ENCODE measurements at places on chromosomes 3 and 15. TPM values are rescaled to one million over a fixed set of nuclear protein-coding genes. Genes with fewer than 3 reads are reported as not detected.

DNA sequence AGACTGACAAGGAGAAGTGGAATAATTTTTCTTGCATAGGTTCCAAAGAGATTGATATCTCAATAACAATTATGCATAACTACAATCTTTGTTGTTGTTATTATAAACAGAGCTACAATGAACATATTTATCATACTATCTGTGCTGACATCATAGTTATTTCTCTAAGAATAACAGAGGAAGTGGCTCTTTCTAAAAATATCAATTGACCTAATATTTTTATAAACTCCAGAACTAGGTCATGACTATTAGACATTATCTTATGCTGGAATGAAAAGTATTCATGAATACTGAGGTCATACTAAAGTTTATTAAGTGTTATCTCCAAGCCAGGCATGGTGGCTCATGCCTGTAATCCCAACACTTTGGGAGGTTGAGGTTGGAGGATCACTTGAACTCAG, 114.1 kb downstream of the DCLK3 start:
- DNase-seq, result no peak

DNA sequence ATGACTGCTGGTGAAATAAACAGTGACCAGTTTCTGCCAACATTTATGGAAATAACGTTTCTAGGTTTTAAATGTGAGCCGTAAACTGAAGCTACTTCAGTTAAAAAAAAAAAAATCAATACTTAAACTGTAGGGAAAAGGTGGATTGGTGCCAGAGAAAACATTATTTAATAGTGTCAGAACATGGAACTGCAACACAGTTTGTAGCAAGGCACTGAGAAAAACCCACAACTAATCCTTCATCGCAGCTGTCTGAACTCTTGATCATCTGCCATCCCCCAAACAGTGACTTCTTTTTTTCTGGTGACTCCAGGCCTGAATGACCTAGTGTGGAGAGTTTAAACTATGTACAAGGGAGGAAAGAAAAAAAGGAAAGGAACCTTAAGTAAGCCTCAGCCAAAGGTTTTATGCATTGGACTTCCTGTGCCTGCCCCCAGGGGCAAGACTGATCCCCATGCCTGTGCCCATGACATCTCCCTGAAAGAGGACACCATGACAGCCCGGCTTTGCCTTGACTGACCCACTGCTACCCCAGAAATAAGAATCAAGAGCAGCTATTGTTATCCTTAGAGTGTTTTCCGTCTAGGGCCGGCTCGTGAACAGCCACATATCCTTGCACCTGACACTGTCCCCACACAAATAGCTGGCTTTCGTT, 33.1 kb downstream of the CRTAP start:
- no peak for DNase-seq

DNA sequence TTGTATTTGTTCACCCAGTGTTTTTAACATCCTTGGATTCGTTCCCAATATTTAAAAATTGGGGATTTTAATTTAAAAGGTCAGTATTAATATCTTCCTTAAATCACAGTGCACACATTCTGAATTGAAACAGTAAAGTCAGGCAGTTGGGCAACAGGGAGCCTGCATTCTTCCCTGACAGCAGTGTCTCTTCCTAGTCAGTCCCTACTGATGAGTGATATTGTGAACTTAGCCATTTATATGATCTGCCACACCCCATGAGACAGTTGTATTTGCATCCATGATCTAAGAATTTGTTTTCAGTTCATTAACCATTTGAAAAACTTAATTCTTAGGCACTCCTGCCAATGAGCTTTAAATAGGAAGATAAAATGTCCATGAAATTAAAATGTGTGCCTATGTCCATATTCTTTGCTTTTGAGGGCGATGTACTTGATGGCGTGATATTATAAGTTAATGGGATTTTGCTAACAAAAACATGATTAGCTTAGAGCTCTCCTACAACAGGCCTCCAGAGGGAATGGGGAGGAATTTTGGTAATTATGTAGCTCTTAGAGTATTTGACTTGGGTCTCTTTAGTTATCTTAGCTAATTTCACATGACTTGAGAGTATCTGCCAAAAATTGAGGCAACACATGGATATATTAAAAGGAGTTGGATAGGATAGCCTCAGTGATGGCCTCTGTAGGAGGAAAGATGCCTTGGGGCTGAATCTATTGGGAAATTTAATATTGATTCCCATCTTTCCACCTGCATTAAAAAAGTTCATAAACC, 219.3 kb downstream of the PTPRG start:
- no peak for DNase-seq

DNA sequence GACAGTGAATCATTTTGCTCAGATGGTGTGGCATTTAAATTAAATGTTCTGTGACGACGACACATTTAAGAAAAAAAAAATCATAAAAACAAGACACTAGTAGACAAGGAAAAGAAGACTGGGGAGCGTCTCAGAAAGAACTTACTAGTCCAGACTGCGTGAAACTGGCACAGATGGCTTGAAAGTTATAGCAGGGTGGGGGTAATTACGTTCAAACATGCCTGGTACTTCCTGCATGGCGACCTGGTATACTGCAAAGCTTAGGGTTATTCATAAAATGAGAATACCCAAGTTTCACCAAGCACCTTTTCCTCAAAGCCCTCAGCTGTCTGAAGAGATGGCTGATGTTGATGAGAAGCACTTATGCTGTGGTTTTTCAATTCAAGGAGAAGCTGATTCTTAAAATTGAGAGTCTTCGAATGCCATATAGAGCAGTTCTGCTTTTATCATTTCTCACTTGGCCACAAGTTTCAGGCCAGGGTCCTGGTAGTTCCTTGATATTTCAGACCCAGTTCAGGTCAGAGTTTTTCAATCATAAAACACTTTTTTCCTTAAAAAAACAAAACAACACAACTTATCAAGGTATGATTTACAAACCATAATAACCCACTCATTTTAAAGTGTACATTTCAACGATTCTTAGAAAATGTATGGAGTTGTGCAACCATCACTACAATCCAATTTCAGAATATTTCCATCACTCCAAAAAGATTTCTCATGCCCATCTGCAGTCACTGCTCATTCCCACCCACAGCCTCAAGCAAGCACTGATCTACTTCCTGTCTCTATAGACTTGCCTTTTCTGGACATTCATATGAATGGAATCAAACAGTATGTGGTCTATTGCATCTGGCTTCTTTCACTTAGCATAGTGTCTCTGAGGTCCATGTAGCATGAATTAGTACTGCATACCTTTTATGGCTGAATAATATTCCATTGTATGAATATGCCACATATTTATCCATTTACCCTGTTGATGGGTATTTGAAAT, 24.7 kb downstream of the PCOLCE2 start:
- DNase-seq, result no peak

GRCh38 chr3:16482194-16482769, 31.2 kb downstream of the RFTN1 start:
- DNase-seq, result no peak

GRCh38 chr3:124149771-124150170, 157.8 kb upstream of the ROPN1 start:
- no peak for DNase-seq

GRCh38 chr3:52703341-52703740, 2.2 kb downstream of the GLT8D1 start:
- no peak for DNase-seq

- DNase-seq, result no peak
Observed at GRCh38 chr3:30598668-30599545, 7.5 kb upstream of the TGFBR2 start.

GRCh38 chr3:149197669-149198068, 24.0 kb downstream of the CP start:
- no peak for DNase-seq

- DNase-seq, result peak; percentile 65
Observed at GRCh38 chr15:36601497-36601932, 22.1 kb downstream of the CDIN1 start.

GRCh38 chr3:11717768-11718636, 74.3 kb upstream of the VGLL4 start:
- DNase-seq, result no peak

DNA sequence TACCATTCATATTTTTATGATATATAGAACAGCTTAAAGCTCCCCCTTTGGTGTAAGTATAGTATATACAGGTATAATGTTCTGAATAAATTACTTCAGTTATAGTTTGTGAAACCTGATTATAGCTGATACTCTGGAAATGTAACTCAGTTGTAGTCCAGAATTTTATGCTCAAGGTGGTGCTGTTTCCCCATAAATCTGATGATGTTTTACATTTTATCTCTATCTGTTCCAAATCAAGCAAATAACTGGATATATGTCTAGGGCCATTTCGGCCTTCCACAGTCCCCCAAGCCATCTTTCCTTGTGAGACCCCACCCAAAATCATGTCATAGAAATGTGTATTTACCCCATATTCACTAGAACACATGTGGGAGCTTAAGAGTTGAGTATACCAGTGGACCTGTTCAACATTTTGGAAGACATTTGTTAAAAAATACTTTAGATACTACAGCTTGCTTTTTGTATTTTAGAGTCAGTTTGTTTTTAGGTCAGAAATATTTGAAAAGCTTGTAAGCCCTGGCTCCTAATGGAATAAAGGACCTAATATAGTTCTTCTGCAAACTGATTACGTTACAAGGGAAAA, 107.1 kb downstream of the ATG7 start:
- DNase-seq, result no peak

DNA sequence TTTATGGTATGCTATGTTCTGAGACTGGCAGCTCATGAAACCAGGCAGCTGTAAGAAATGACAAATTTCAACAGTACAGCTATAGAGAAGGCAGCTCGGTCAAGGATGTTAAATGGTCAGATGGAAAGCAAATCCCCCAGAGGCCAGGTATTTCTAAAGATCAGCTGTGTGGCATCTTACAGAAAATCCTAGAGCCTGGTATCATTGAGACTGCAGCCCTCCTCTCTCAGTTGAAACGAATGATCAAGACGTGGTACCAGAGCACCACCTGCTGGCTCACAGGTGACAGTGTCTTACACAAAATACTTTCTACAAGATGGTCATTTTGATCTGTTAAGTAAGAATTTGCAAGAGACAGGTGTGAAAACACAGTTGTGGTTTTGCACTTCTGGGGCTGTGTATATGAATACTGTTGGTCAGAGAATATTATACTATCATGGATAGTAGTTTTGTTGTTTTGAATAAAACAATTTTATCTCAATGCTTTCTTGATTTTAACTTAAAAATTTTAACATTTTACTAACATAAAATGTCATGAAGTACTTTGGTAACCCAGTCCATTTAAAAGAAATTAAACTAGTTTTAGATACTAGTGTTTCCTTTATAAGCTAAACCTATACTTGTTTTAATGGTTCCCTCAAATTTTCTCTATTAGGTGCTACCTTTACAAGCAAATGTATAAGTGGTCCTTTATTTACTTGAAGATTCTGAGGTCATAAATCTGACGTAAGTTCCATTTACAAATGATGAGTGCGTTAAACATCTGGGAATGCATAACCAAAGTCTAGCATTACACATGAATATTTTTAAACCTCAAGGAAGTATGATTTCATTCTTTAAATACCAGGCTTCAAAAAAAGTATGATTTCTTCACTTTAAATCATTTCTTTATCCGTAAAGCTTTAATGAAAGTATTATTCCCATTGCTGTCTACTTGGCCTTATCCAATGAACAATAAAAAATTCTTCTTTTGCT, 121.8 kb downstream of the PDZRN3 start:
- DNase-seq, result no peak

- no peak for DNase-seq
Observed at GRCh38 chr3:146968204-146968651, 363.1 kb upstream of the PLSCR5 start.

GRCh38 chr3:191296041-191296541, 33.1 kb upstream of the CCDC50 start:
- no peak for DNase-seq

GRCh38 chr3:12553921-12554391, 2.9 kb upstream of the MKRN2 start:
- no peak for DNase-seq

GRCh38 chr15:42504631-42505030, 9.2 kb downstream of the SNAP23 start:
- DNase-seq, result no peak

- DNase-seq, result no peak
Observed at GRCh38 chr3:49124991-49125670, 4.5 kb upstream of the USP19 start.

GRCh38 chr3:122961146-122961545, 66.4 kb downstream of the SEMA5B start:
- no peak for DNase-seq

- no peak for DNase-seq
Observed at GRCh38 chr15:92268900-92269299, 124.8 kb upstream of the ST8SIA2 start.

GRCh38 chr3:128999102-128999501, 2.0 kb upstream of the EFCC1 start:
- no peak for DNase-seq

GRCh38 chr3:58052373-58053273, 44.4 kb downstream of the FLNB start:
- DNase-seq, result peak; percentile 92

- no peak for DNase-seq
Observed at GRCh38 chr15:69934607-69935006, 163.1 kb downstream of the TLE3 start.

The DGKG gene
- total RNA-seq, result 12.5 TPM

The FRMD5 gene
- total RNA-seq, result not detected

The GPR160 gene
- 2.2 TPM for total RNA-seq

The CLDN18 gene
- total RNA-seq, result not detected

The C2CD4A gene
- not detected for total RNA-seq

The ZDHHC23 gene
- total RNA-seq, result 6.3 TPM

The CYP1A2 gene
- total RNA-seq, result not detected

The COL6A5 gene
- total RNA-seq, result not detected

The TERC gene
- 132 TPM for total RNA-seq

The NEK10 gene
- 21.4 TPM for total RNA-seq

The FBXO40 gene
- not detected for total RNA-seq
